Right renal cortex interstitium (tissue), 3 donors: ENCODE measurements at places on chromosomes 2 and 18.

DNA sequence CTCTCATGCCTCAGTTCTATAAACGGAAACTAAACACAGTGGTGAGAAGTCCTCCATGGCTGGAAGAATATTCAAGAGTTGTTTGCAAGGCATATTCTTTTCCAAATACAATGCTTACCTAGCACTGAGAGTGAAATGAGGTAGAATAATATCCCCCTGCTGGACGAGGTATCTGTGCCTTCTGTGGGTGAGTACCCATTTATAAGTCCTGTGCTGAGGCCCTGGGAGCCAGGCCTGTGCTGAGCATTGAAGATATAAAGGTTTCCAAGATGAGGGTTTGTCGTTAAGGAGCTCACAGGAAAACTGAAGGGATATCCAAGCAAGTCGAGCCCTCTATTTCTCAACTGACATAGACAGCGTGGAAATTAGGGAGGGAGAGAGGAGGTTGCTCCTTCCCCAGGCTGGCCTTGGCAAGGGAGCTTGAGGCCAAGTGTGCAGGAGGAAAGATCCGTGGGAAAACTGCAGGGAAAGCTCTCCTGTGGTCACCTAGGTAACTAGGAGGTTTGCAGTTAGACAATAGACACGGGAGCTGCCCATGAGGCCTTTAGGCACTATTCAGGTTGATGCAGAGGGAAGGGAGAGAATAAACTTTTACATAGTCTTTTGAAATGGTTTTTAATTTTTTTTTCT is 17.6 kb downstream of the PTPRM start:
- no peak for DNase-seq

- no peak for DNase-seq
Observed at GRCh38 chr2:3325458-3326181, 52.0 kb downstream of the EIPR1 start.

GRCh38 chr2:224025874-224026273 is 13.2 kb downstream of the SERPINE2 start:
- DNase-seq: no peak

DNA sequence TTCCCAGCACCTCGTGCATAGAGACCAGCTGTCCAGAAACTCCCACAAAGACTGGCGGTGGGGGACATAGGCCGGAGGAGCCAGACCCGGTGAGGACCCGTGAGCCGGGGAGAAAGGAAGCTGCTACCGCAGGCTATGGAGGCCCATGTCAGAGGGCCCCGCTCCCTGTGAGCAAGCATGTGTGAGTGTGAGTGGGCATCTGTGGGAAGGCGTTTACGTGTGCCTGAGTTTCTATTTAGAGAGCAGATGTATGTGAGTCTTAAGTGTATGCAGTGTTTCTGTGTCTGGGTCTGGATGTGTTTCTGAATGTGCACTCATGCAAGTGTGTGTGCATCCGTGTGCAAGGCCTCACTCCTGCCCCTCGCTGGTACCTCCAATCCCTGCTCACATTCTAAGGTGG is 187.8 kb upstream of the RAB6C start:
- DNase-seq: no peak

DNA sequence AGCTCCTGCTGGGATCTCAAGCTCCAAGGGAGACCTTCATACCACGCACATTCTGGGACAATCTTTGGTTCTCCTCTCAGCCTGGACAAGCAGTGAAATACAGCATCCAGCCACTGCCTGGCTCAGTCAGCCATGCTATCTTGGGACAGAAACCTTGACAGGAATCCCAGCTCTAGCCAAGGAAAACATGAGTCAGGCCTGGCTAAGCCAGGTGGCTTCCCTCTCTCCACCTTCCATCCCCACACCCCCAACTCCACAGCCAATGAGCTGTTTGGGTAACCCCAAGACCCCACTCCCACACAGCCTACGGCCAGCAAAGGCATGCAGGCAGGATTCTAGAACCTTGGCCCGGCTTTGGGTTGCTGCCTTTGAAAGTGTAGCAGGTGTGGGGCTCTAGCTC is 64.9 kb downstream of the MCFD2 start:
- no peak for DNase-seq

DNA sequence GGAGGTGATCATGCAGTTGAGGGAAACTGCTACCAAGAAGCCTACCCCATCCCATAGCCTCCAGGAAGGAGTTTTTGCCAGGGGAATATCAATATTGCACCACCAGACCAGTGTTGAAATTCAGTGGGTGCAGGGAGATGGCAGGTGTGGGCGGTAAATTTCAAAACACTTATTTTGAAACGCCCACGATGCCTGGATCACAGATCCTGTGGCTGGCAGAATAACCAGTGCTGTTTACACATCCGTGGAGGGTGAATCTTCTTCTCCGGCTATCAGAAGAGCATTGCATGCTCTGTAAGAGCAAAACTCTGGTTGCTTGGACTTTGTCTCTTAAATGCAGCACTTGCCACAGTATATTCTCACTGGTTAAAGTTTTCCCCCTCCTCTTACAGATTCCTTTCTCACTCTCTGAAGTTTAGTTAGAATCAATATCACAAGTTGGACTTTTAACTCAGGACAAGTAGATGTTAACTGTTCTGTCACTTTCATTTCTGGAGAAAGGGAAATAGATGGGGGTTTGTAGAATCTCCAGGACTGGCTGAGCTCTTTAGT is 70.5 kb upstream of the ZCCHC2 start:
- no peak for DNase-seq
